ENCODE measurements at places on chromosomes 2 and 18.

GRCh38 chr2:40155728-40156127 lies 296.2 kb downstream of the SLC8A1 start:
- DNase-seq: no peak

GRCh38 chr18:27606741-27607140 lies 421.6 kb upstream of the CHST9 start:
- DNase-seq: no peak

- DNase-seq: no peak
These were observed 42.3 kb upstream of the IGFBP5 start for GRCh38 chr2:216737676-216738075.

DNA sequence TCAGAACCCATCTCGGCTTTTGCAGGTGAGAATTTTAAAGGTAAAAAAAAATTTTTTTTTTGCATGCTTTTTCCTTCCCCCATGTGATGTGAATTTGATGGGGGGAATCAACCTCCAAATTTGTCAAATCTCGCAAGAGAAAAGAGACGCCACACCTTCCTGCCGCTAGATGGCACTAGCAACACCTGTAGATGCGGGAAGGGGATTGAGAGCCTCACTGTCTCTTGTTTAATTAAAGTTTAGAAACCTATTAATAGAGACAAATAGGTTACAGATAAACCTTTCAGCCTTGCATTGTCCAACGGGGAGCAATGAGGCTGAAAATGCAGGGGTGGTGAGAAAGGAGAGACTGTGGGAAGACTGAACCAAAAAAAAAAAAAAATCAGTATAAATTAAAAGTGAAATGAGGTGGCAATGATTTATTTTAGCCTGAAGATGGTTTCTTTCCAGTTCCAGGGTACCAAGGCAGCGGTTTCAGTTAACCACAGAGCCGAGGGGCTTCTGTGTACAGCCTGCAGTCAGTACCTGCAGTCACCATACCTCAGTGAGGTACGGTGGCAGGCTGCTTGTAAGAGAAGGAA lies 84.6 kb downstream of the NRP2 start:
- DNase-seq: peak; percentile 55

- no peak for DNase-seq
These were observed 34.9 kb downstream of the FAM168B start for GRCh38 chr2:131058214-131058843.

DNA sequence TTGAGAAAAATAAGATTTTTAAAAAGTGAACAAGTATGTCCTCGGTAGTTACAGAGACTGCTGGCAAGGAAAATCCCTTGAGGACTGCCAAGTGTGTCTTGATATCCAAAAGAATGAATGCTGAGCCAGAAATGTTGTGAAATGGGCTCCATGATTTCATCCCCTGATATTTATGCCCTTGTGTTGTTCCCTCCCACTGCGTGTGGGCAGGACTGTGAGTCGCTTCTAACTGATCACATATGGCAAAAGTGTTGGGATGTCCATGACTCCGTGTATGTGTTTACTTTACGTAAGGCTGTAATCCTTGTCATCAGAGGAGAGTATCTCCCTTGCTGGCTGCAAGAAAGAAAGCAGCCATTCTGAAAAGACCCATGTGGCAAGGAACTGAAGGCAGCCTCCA lies 285.1 kb downstream of the SS18 start:
- DNase-seq: no peak

GRCh38 chr2:54692556-54692955 lies 30.9 kb upstream of the EML6 start:
- DNase-seq: no peak

- DNase-seq: no peak
These were observed 544 bp downstream of the DNAJC27 start for GRCh38 chr2:24971286-24971535.

GRCh38 chr18:40404284-40404683 lies 1550.8 kb upstream of the PIK3C3 start:
- no peak for DNase-seq

- no peak for DNase-seq
These were observed 63.4 kb upstream of the SP5 start for GRCh38 chr2:170651624-170652325.

DNA sequence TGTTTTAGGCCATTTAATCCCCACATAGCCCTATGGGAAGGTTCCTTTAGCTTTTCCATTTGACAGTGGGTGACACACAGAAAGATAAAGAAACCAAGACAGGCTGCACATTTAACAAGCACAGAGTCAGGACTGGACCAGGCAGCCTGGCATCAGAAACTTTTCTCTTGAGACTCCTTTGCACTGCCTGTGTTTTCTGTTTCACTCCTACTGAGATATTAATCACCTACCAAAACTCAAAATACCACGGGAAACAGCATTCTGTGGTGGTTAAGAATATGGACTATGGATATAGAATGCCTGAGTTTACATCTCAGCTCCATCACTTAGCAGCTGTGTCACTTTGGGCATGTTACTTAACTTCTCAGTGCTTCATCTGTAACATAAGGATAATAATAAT lies 73.3 kb downstream of the CTAGE1 start:
- no peak for DNase-seq

DNA sequence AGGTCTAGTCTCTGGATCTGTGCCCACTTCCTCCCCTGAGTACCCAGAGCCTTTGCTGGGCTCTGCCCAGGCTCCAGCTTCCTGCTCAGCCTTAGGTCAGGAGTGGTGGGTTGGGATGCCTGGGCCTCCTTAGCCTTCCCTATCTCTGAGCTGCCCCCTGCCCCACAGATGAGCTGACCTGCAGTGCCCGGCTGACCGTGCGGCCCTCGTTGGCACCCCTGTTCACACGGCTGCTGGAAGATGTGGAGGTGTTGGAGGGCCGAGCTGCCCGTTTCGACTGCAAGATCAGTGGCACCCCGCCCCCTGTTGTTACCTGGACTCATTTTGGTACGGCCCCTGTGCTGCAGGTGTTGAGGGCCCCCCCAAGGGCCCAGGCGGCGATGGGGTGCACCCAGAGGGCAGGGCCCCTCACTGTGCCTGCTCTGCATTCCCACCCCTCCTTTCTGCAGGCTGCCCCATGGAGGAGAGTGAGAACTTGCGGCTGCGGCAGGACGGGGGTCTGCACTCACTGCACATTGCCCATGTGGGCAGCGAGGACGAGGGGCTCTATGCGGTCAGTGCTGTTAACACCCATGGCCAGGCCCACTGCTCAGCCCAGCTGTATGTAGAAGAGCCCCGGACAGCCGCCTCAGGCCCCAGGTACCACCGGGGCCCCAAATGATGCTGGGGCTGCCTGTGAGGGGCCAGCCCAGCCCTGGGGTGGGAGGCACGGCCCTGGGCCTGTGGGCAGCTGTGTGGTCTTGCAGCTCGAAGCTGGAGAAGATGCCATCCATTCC lies 30.1 kb upstream of the GMPPA start:
- DNase-seq: no peak

GRCh38 chr2:174573621-174574081 lies 24.0 kb downstream of the WIPF1 start:
- DNase-seq: no peak

DNA sequence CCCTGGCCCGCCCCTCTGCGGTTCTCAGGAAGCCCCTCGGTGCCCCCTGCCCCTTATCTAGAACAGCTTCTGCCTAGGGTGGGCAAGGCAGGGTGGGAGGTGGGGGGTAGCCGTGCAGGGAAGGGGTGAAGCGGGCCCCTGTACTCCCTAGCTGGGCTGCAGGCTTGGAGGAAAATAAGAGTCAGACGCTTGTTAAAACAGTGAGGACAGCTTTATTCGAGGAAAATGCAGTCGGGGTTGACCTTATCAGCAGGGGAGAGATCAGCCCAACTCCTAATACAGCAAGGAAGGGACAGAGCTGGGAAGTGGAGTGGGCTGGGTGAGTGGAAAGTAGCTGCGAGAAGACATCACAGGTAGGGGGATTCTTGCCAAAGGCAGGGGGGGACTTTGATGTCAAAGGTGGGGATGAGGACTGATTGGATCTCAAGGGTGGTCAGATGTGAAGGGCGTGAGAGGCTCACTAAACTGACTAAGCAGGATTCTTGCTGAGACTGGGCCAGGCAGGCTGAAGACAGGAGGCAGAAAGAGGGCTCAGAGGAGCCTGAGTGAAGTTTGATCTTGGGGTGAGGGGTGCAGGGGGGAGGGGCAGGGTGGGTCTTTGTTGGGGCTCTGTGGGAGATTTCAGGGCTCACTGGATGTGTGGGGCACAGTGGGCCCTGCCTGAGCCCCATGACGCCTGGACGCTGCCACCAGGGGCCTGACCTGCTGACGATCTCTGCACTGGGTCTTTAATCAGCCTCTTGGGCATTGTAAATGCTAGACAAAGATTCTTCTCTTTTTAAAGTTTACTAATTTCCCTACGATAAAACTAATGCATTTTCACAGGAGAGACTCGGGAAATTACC lies 29.9 kb downstream of the HPCAL1 start:
- no peak for DNase-seq

GRCh38 chr2:148888986-148889385 lies 14.0 kb downstream of the KIF5C start:
- DNase-seq: no peak

DNA sequence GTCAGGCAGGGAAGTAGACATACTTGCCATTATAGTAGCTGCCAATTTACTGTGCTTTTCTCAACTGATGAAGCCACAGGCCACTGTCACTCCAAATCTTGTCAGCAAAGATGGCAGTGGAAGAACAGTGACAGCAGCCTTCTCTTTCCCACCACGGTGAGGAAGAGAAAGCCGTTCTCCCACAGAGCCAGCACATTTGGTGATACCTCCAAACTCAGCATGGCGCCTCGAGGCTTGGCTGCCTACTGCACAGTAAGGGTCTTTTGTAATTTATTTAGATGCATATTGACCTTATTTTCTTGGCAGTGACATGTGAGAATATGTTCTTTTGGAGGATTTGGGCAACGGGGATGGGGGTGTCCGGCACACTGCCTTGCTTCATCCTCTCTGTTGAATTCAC lies 117.2 kb upstream of the CDH20 start:
- no peak for DNase-seq

- DNase-seq: no peak
These were observed 31.5 kb downstream of the ZNF519 start for GRCh38 chr18:14100503-14101286.

DNA sequence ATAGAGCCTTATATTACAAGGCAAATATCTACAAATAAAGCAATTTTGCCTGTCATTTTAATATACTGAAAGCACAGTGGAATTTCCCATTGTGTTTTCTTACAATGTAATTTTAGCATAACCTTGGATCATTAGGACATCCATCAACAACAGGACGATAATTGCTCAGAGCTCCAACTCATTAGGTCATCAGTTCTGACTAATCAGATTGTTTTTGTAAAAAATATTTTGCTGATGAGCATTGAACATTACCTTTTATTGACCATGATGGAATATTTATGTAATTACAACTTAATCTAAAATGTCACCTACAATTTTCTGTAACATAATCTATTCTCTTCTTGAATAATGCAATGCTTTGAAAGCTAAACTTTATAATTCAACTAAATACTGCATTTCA lies 215.3 kb upstream of the DSEL start:
- DNase-seq: no peak

- DNase-seq: no peak
These were observed 129.7 kb upstream of the KCNH7 start for GRCh38 chr2:162968306-162968705.

DNA sequence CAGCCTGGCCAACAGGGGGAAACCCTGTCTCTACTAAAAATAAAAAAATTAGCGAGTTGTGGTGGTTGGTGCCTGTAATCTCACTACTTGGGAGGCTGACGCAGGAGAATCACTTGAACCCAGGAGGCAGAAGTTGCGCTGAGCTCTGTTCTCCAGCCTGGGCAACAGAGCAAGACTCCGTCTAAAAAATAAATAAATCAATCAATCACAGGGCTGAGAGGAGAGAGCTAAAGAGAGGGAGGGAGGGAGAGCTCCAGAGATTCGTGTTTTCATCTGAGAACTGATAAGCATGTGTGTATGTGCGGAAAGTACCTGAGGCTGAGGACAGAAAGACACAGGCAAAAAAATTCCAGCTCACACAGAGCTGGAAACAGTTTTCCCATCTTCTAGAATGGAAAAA lies 37.2 kb upstream of the DYNC2LI1 start:
- no peak for DNase-seq

- no peak for DNase-seq
These were observed 8.9 kb downstream of the ECEL1 start for GRCh38 chr2:232478571-232479340.

DNA sequence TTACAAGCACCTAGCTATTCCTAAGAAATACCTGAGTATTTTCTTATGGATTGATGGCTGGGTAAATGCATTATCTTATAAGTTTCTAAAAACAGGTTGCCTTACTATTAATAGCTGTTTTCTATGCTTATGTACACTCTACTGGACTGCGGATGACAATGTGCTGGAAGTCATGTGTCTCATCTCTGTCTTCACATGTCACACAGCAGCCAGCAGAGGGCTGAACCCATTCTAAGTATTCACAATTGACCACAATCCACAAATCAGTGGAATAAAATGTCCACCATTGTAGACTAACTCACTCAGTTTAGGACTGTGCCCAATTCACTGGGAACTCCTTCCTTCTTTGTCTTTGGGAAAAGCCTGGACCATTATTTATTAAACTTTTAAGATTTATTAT lies 371.2 kb downstream of the INSIG2 start:
- no peak for DNase-seq

GRCh38 chr18:74190086-74190485 lies 41.8 kb downstream of the TIMM21 start:
- DNase-seq: no peak

DNA sequence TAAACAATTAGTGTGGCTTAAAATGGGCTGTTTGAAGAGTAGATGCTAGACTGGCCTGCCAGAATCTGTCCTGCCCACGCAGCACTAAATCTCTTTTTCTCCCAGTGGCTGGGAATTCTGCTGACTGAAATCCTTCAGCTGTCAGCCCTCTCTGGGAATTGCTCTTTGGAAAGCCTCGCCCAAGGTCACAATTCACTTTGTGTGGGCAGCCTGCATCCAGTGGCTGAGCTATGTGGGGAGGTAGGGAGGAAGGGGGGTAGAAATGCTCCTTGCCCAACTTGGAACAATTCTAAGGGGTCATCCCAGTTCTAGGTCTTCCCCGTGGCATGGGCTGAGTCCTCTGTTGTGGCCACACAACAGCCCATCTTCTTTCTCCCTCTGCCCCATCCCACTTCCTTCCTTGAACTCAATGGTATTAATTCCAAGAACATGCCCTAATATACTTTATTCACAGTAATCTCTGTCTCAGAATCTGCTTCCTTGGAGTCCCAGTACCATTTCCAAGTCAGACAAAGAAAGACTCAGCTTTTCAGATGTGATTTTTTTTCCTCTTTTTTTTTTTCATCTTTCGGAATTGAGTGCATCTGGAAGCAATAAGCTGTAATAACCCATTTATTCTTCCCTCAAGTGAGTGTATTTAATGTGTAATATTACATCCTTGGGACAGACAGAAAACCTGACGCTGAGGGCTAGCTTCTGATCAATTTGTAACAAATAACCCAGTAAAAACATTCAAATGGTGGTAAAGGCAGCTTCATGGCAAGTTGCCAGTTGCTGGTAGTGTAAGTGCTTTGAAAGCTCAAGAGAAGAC lies 189.4 kb downstream of the GPD2 start:
- no peak for DNase-seq

GRCh38 chr18:37328946-37329719 lies 236.5 kb downstream of the CELF4 start:
- DNase-seq: no peak

GRCh38 chr2:36539631-36540030 lies 58.3 kb downstream of the FEZ2 start:
- DNase-seq: no peak

GRCh38 chr2:8685697-8686358 lies 4.0 kb downstream of the ID2 start:
- peak; percentile 54 for DNase-seq

- no peak for DNase-seq
These were observed 775.4 kb upstream of the ID2 start for GRCh38 chr2:7906431-7906830.

- DNase-seq: no peak
These were observed 60.7 kb downstream of the WDR7 start for GRCh38 chr18:56711708-56712445.

GRCh38 chr2:240893363-240893844 lies 2.6 kb downstream of the MAB21L4 start:
- no peak for DNase-seq
